Mesothelial cell of epicardium (in vitro differentiated cells): ENCODE measurements at places on chromosomes 2 and 18. TPM values are rescaled to one million over a fixed set of nuclear protein-coding genes. Genes with fewer than 3 reads are reported as not detected.
A peak's percentile ranks its signal among the peaks of the same experiment; 100 is the strongest.

- no peak for DNase-seq
These were observed 55.6 kb upstream of the MYCN start for GRCh38 chr2:15884790-15885189.

GRCh38 chr2:26994983-26995382 lies 24.5 kb downstream of the MAPRE3 start:
- no peak for DNase-seq

DNA sequence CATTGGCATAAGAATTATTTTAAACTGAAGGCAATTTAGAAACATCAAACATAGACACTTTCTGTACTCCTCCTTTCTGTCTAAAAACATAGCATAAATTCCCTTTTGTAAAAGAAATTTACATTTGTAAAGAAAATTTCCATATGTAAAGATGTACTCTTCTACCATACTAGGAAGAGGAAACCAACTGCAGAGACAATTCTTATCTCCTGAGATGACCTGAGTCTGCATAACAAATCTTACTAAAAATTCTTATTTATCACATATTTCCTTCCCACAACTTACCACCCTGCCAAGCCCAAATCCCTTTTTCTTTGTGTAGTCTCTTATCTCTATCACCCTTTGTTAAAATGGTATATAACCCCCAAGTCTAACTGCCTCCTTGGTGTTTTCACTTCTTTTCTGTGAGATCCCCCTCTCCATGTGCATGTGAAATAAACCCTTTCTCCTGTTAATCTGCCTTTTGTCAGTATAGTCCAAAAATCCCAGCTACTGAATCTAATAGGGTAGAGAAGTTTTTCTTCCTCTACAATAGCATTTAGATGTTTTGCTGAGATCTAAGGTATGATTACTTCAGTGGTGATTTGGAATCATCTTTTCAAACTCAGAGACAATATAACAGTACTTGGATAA lies 81.0 kb downstream of the CHN1 start:
- DNase-seq, result no peak

- no peak for DNase-seq
These were observed 1.0 kb downstream of the PLEKHB2 start for GRCh38 chr2:131105950-131106801.

DNA sequence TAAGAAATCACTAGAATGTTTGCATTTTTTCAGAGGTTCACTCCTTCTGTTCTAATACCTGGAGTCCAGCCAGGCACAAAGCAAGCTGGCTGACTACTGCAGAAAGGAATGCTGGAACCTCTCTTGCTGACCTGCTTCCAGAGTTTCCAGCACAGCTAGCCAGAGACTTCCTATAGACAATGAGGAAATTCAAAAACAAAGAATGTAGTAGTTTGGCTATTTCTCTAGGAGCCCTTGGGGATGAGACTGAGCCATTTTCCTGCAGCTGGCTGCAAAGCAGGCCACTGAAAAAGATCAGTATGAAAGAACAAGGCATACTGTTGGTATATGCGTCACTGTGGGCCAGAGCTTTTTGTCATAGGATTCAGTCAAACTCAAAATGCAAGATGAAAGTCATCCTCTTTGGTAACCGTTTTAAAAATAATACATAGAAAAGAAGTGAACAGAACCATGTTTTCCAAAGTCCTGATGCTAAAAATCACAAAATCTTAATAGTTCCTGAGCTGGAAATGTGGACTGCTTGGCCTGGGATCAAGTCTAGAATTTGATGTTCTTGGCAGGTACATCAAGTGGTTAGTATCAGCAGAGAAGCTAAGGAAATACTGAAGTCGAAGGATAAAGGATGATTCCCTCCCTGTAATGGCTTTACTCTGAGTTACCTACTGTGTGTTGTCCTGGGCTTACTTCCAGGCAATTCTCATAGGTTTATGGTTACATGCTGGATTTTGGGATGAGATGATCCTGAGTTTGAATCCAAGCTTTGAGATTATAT lies 9.0 kb upstream of the DSEL start:
- DNase-seq, result peak; percentile 34

DNA sequence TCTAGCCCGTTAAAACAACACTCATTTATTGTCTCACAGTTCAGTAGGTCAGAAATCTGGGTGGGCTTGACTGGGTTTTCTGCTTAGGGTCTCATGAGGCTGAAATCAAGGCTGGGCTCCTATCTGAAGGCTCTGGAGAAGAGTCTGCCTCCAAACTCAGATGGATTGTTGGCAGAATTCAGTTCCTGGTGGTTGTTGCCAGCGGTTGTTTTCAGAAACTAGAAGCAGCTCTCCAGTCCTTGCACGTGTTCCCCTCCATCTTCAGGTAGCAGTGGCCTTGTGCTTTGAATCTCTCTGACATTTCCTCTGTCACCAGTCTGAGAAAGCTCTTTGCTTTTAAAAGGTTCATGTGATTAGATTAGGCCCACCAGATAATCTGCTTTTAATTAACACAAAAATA lies 20.1 kb upstream of the FN1 start:
- DNase-seq, result no peak

DNA sequence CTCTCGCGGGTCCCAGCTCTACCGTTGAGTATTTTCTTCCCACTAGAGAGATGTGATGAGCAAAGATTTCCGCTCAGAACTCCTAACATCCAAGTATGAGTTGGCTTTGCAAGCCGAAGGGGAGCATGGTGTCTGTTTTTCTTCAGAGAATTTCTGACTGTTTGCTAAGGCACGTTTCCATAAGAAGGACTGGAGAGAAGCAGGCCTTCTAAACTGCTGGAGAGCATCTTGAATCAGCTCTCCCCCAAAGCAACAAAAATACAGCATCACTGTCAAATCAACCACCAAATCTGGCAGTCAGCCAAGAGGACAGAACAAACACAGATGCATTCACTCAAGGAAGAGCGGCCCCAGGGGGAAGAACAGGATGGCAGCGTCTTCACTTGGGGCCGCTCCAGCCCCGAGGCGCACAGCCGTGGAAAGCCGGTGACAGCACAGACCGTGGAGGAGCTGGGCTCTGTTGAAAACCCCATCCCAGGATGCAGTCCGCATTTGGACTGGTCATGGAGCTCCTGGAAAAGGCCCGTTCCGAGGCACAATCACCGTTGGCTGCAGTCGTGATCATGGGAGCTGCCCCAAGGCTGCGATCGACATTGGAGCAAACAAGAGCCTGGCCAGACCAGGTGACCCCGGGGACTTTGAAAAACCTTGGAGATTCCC lies 101.4 kb downstream of the NFATC1 start:
- DNase-seq, result no peak

DNA sequence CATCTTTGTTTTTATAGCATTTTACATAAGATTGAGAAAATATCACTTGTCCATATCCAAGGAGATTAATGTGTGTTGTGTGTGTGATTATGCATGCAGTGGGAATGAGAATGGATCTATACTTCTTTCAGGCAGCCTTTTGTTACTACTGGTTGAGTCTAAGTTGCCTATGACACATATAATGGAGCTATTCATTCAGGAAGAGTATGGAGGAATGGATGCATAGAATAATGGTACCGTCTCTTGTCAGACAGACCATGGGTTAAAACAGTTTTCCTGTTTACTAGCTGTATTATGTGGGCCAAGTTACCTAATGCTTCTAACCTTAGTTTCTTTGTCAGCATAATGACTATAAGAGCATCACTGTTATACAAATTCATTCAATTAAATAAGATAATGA lies 155.4 kb upstream of the KYNU start:
- DNase-seq, result no peak

- no peak for DNase-seq
These were observed 1267.0 kb upstream of the CHAC2 start for GRCh38 chr2:52500561-52500960.

- no peak for DNase-seq
These were observed 838.6 kb downstream of the MBD2 start for GRCh38 chr18:53385889-53386288.

DNA sequence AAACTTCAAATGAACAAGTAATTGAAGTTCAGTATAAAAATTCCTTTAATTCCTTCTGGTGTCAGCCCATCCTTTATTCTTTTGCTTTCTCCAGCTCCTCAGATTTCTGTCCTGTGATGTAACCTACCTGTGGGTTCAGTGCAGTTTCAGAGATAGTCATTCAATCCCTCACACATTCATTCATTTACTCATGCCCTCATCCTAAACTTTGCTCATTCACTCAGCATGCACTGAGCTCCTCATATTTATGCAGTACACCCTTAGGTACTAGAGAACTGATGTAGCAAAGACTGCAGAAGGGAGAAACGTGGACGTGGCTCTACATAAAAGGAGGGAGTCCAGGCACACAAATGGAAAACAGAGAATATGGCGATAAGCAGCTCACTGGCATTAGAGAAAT lies 45.3 kb upstream of the STAT1 start:
- DNase-seq, result no peak

DNA sequence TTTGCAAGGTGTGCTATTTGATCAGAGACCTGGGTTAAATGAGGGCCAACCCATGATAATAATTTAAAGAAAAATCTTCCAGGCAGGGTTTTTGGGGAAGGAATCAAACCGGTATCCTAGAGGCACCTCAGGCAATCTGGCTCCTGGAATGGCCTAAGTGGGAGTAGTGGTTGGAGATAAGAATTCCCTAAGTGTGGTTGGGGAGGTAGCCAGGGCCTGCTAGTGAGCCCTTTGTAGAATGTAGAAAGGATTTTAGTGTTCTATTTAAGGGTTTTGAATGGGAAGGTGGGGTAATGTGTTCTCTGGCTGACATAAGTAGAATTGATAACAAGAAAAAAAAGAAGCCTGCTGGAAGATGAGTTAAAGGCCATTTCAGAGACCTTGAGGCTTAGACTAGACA lies 422.2 kb downstream of the XIRP2 start:
- no peak for DNase-seq

GRCh38 chr2:74414881-74415761 lies 6.3 kb downstream of the C2orf81 start:
- DNase-seq, result no peak

GRCh38 chr2:105761931-105762515 lies 17.3 kb downstream of the NCK2 start:
- DNase-seq, result no peak

GRCh38 chr2:84800194-84800805 lies 80.6 kb downstream of the TRABD2A start:
- DNase-seq, result no peak

- no peak for DNase-seq
These were observed 71.2 kb upstream of the RBM44 start for GRCh38 chr2:237727363-237727762.

- no peak for DNase-seq
These were observed 16.3 kb downstream of the DTNA start for GRCh38 chr18:34726286-34727004.

DNA sequence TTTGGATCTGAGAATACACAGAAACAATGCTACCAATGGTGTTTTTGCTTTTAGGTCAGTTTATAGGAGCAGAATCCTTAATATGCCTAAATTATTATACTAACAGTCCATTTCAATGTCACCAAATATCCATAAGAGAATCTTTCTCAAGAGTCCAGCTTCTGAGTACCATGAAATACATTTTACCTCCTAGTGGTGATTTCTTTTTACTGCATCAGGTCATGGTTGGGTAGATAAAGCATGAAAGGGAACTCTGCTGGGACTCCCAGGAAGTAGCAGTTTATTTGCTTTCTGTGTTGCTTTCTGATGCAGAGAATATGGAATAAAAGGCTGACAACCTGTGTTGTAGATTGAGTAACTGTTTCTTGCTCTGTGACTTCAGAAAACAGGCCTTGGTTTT lies 115.6 kb downstream of the PPP1R1C start:
- DNase-seq, result no peak

DNA sequence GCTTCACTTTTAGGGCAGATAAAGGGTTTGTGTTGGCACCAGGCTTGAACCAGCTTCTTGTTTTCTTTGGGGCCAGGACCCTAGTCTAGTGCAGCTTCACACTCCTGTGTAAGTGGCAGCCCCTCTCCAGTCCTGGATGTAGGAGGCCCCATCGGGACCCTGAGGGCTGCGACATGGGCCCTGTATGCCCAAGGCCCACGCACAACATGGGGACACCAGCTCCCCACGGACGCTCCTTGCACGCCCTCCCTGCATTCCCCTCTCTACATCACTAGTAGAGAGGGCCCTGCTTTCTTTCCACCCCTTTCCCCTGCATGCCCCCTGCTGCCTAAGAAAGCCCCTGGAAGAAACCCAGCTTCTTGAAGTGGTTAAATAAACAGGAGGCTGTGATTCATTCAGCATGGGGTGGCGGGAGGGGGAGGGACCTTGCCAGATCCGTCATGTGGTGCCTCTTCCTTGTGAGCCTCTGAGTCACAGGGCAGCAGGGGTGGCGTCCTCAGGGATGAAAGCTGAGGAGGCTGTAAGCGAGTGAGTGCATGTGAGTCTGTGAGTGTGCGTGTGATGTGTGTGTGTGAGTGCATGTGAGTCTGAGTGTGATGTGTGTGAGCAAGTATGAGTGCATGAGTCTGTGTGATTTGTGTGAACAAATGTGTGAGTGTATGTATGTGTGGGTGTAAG lies 42.5 kb downstream of the COPS8 start:
- no peak for DNase-seq

DNA sequence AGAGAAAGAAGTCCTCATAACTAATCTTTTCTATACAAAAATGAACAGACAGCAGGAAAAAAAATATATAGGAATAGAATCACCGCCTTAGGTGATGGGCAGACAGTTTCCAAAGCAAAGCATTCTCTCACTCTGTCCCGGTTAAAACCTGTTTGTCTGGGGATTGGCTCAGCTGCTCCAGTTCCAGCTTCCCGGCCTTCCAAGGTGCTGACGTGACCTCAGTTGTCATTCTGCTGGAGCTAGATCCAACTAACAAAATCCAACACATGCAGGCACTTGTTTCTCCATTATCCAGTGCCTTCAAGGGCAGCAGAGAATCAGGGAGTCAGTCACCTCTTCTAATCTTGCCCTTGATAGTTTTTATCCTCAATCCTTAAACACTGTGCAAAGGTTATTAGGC lies 52.8 kb downstream of the IKZF2 start:
- DNase-seq, result no peak

- DNase-seq, result no peak
These were observed 97.8 kb downstream of the RTN4 start for GRCh38 chr2:54952425-54952824.

DNA sequence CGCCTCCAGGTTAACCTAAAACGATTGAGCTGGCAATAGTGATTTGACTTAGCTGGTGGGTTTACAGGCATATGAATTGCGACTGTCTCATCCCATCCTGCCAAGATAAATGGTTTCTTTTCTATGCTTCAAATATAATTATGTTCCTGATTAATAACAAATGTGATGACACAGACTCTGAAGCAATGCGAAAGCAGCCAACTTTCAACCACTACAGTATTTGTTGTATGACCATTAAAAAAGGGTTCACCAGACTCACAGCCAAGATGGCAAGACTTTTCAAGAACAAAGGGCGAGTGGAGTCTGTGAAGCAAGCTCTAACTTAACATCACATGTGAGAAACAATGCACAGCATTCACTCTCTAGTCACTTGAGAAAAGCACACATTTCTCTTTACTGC lies 186.6 kb downstream of the PID1 start:
- no peak for DNase-seq

The TMEM17 gene
- 4.1 to 4.7 TPM (median 4.2 TPM) in 3 replicates for total RNA-seq

The C2orf80 gene
- not detected in 3 replicates for total RNA-seq

The HOXD13 gene
- 0.49 to 0.63 TPM (median 0.56 TPM) in 3 replicates for total RNA-seq

The FARSB gene
- 17.7 to 19.1 TPM (median 18.5 TPM) in 3 replicates for total RNA-seq

The GNLY gene
- 0.43 TPM in 1 of 3 replicates, not detected in the others for total RNA-seq

The SAP130 gene
- 35.9 to 38.5 TPM (median 37.5 TPM) in 3 replicates for total RNA-seq
